Nasal cavity respiratory epithelium epithelial cell of viscerocranial mucosa (primary cell): ENCODE measurements at places on chromosomes 5 and 9. TPM values are rescaled to one million over a fixed set of nuclear protein-coding genes. Genes with fewer than 3 reads are reported as not detected.

Gene CCDC152
- 0.21 and 0.68 TPM in 2 replicates for total RNA-seq

Gene TPPP
- total RNA-seq, result 1.8 and 2.7 TPM in 2 replicates

Gene IFNA13
- not detected in 2 replicates for total RNA-seq

Gene NDST1
- 19.5 and 94.6 TPM in 2 replicates for total RNA-seq

Gene PCDH1
- total RNA-seq, result 43.1 and 121 TPM in 2 replicates

Gene ABO
- 0.14 TPM in 1 of 2 replicates, not detected in the other for total RNA-seq

Gene SPAG8
- 0.14 TPM in 1 of 2 replicates, not detected in the other for total RNA-seq

Gene KCNV2
- total RNA-seq, result not detected in 2 replicates

Gene ZNG1C
- total RNA-seq, result 41.4 and 42.0 TPM in 2 replicates

Gene PLCXD3
- total RNA-seq, result not detected in 2 replicates

Gene NTNG2
- not detected in 2 replicates for total RNA-seq

Gene PCDHB14
- total RNA-seq, result 0.34 and 1.7 TPM in 2 replicates

Gene TENT4A
- total RNA-seq, result 8.5 and 17.7 TPM in 2 replicates

Gene MROH2B
- total RNA-seq, result not detected in 2 replicates

Gene ZNF474
- total RNA-seq, result 0.28 TPM in 1 of 2 replicates, not detected in the other

Gene PRRX2
- total RNA-seq, result under 0.01 and 0.14 TPM in 2 replicates

Gene CYFIP2
- 2.1 and 4.3 TPM in 2 replicates for total RNA-seq

Gene MRNIP
- 10.3 and 12.8 TPM in 2 replicates for total RNA-seq

Gene ADGRD2
- 0.07 and 0.34 TPM in 2 replicates for total RNA-seq

Gene CDH12
- not detected in 2 replicates for total RNA-seq

Gene IL9
- not detected in 2 replicates for total RNA-seq

Gene EGFL7
- 16.2 and 18.5 TPM in 2 replicates for total RNA-seq

Gene CDX1
- total RNA-seq, result not detected in 2 replicates

Gene PFDN1
- 35.0 and 36.6 TPM in 2 replicates for total RNA-seq

Gene PKN3
- total RNA-seq, result 1.1 and 1.4 TPM in 2 replicates

Gene GABRG2
- not detected in 2 replicates for total RNA-seq

Gene ANKRD31
- 0.21 and 0.34 TPM in 2 replicates for total RNA-seq

Gene ARL10
- 3.4 and 9.6 TPM in 2 replicates for total RNA-seq

Gene C5orf52
- not detected in 2 replicates for total RNA-seq

Gene CARD9
- 0.34 and 1.2 TPM in 2 replicates for total RNA-seq

Gene SCGB3A2
- not detected in 2 replicates for total RNA-seq

Gene ARAP3
- 3.4 and 10.3 TPM in 2 replicates for total RNA-seq

Gene CCL21
- total RNA-seq, result not detected in 2 replicates

Gene FAT2
- 33.5 and 704 TPM in 2 replicates for total RNA-seq

Gene GLRA1
- total RNA-seq, result not detected in 2 replicates
